ENCODE measurements at places on chromosomes 7 and 10.
A peak's percentile ranks its signal among the peaks of the same experiment; 100 is the strongest.

DNA sequence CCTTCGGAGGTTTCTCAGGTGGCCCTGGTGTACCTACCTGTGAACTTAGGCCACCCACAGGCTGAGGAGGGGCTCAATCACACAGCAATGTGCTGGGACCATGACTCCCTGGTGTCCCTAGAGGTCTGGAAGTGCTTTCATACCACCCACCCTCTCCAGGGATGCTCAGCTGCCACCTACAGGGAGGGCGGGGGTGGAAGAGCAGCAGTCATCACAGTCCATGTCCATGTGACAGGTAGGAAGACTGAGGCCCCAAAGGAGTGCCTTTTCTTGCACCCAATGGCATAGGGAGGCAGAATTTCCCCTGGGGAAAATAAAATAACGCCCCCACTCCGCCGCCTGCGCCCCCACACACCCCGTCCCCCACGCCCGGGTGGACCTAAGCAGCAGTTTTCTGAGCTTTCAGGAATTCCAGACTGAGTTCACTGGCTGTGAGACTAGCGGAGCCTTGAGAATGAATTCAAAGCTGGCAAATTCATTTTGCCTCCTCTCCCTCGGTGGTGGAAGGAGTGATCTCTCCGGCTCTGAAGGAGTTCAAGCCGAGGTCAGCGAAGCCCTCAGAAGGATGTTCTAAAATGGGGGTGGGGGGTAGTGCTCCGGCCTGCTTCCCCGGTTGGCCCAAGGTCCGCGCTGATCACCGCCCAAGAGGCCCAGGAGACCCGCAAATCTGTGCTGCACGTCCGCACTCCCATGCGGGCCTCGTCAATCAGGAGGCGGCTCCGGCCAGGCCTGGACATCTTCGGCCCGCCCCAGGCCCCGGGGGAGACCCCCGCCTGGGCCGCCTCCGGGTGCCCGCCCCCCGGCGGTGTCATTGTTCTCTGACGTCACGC lies 2.1 kb upstream of the ZMIZ1 start:
- DNase-seq, result peak; percentile 75

GRCh38 chr10:96325719-96326373 lies 21.6 kb downstream of the DNTT start:
- peak; percentile 63 for DNase-seq

DNA sequence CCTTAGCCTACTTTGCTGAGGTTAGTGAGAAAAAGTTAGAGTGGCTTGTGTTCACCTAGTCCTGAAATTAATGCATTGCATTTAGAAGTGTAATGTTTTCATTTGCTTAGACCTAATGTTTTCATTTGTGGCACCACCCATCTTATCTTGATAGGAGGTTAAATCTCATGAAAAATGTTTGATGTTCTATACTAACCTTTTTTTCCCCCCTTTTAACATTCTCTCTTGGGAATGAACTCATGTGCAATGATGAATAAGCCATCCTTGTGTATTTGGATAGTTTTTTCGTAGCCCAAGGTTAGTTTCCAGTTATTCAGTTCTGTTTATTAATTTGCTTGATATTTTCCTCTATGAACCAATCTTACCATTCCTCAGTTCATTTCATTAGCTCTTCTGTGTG lies 2.8 kb downstream of the FHIP2A start:
- DNase-seq, result no peak

DNA sequence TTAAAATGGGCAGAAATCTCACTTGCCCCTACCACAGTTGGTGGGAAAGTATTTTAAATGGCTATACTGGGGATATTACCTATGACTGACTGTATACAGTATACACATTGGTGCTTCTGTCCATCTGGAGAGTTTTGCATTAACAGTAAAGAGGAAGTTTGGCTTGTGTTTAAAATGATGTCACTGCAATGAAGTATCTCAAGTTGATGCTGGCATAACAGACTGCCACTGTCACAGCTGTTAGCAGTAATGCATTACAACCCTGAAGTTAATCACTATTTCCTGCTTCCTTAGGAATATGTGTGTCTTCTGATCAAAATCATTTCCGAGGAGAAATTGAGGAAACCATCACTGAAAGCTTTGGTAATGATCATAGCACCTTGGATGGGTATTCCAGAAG lies 1.9 kb downstream of the DKK1 start:
- DNase-seq, result no peak

GRCh38 chr7:148714498-148714897 lies 15.8 kb downstream of the CUL1 start:
- no peak for DNase-seq

- DNase-seq, result no peak
Measured at GRCh38 chr10:86179153-86179524, 187.5 kb downstream of the GRID1 start.

- peak; percentile 84 for DNase-seq
Measured at GRCh38 chr7:101390901-101391301, 28.2 kb downstream of the COL26A1 start.

- peak; percentile 57 for DNase-seq
Measured at GRCh38 chr10:112532189-112532588, 85.2 kb downstream of the VTI1A start.

- no peak for DNase-seq
Measured at GRCh38 chr10:29600821-29601220, 34.0 kb downstream of the SVIL start.

- DNase-seq, result no peak
Measured at GRCh38 chr7:82442492-82443035, 1.0 kb downstream of the CACNA2D1 start.

- DNase-seq, result no peak
Measured at GRCh38 chr10:129870961-129871621, 93.0 kb downstream of the EBF3 start.

GRCh38 chr7:78178319-78178718 lies 379.7 kb downstream of the PHTF2 start:
- DNase-seq, result no peak

GRCh38 chr7:21927693-21928092 lies 18.0 kb downstream of the CDCA7L start:
- no peak for DNase-seq

GRCh38 chr7:82388138-82388537 lies 55.4 kb downstream of the CACNA2D1 start:
- no peak for DNase-seq
